Thoracic aorta (tissue), 2 donors: ENCODE measurements at places on chromosomes 16 and 17. TPM values are rescaled to one million over a fixed set of nuclear protein-coding genes. Genes with fewer than 3 reads are reported as not detected.

The TNFRSF13B gene
- not detected for total RNA-seq

The AFMID gene
- 44.0 TPM for total RNA-seq

The LRRC37A gene
- total RNA-seq = 2.2 TPM

The TBX4 gene
- not detected for total RNA-seq

The MILR1 gene
- 10.0 TPM for total RNA-seq

The OR1F1 gene
- total RNA-seq = not detected

The TEKT5 gene
- total RNA-seq = not detected

The SPAG7 gene
- 32.3 TPM for total RNA-seq

The ULK2 gene
- total RNA-seq = 24.8 TPM

The CX3CL1 gene
- total RNA-seq = 117 TPM

DNA sequence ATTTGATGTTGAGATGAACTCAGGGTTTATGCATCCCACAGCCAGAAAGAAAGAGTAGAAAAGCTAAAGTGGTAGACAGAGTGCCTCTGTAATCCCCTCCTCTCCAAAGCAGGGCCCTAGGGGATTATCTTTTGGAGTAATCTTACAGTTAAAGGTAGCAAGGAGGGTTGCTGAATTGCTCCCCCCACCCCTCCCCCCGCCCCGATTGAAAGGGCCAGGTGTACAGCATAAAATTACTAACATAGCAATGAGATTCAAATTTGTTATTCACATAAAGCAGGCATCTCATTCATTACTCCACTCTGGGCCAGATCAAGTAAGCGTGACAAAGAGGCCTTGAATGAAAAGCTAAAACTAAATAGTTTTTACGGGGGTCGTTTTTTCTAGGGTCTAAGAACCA lies 72.7 kb downstream of the STH start:
- no peak for DNase-seq

DNA sequence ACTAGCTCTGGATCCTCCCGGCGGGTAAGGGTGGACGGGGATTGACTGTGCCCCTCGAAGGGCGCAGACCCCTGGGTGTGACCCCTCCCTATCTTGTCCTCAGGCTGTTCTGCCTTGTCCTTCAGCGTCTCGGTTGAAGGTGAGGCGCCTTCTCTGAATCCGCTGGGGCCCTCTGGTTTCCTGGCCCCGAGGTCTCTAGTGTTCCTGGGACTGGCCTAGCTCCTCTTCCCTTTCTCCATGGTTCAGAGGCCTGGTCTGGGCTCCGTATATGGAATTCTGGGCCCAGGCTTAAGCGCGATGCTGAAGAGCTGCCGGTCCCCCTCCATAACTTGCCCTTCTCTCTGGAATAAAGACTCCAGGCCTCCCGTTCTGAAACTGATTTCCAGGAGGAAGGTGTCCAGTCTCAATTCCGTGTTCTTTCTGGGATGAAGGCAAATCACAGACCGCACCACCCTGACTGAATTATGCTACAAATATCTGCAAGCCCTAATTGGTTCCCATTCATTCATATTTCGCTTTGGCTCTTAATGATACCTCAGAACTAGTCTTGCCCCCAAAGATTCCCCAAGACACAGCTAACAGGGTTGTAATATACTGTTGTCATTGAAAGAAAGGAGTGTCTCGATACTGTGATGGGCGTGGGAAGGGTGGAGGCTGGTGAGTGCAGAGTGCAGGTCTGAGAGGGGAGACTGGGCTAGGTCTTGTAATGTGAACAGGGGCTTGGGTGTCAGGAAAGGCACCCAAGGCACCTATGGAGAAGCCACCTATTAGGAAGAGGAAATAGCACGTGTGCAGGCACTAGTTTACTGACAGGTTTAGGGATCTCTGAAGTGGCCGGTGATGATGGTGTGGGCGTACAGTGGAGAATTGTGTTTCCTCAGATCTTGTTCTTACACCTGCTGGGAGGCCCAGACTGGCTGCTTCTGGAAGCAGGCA lies 851 bp downstream of the EDC4 start:
- DNase-seq = no peak

- DNase-seq = no peak
Observed at GRCh38 chr17:17034496-17035075, 7.7 kb upstream of the MPRIP start.

- peak; percentile 35 for DNase-seq
Observed at GRCh38 chr17:17849147-17849820, 12.5 kb upstream of the SREBF1 start.

DNA sequence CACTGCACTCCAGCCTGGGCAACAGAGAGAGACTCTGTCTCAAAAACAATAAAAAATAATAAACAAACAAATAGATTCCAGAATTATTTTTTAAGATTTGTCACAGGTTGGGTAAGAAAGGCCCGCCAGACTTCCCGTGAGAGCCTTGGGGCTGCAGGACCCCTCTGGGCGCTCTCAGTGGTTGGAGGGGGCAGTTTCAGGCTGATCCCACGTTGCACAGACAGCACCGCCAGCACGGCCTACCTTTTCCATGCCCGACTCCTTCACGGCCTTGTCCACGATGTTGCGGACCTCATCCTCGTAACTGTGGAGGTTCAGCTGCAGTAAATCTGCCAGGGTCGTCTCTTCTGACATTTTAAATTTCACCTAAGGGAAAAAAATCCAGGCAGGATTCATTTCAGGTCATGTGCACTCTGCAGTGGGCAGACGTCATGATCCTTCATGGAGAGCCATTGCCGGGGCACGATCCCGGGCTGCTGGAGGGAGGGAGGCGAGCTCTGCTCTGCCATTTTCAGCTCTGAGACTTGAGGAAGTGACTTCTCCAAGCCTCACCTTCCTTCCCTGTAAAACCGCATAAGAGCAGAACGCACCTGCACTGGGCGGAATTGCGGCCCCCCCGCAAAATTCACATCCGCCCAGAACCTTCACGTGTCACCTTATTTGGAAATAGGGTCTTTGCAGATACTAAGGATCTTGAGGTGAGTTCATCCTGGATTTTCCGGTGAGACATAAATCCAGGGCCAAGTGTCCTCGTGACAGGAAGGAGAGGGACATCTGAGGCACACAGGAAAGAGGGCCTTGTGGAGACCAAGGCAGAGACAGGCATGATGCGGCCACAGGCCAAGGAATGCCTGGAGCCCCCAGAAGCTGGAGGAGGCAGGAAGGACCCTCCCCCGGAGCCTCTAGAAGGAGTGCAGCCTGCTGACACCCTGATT lies 66.8 kb downstream of the DNAH17 start:
- DNase-seq = no peak

DNA sequence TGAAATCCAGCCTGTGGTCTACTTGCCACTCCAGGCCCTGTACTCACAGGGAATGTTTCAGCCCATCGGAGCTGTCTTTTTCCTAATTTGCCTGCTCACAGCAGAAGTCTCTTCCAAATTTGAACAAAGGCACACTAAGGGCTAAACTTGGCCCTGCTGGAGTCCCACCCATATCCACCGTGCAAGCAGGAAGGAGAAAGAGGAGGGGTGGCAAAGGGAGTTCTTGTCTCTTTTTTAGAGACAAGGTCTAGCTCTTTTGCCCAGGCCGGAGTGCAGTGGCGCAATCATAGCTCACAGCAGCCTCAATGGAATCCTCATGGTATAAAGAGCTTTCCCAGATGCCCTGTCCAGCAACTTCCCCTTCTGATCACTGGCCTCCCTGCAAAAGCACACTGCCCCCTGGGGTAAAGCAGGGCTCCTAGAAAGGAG lies 2.7 kb upstream of the PRM1 start:
- DNase-seq = no peak

DNA sequence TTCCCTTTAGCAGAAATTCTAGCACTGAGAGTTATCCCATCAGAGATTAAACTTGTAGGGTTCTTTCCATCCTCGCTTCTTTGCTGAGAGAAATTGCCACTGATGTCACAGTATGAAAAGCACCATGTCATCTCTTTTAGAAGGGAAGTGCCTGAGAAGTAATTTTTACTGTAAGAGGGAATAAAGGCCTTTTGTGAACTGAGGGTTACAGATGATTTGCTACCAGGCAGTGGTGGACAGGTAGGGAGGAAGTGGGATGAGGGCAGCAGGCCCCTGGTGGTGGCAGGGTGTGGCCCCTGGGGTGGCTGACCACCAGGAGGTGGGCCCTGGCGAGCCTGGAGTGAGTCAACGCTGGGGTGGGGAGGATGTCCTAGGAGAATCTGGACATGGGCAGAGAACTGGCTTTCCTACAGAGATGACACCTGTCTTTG lies 6.4 kb upstream of the MILR1 start:
- no peak for DNase-seq

DNA sequence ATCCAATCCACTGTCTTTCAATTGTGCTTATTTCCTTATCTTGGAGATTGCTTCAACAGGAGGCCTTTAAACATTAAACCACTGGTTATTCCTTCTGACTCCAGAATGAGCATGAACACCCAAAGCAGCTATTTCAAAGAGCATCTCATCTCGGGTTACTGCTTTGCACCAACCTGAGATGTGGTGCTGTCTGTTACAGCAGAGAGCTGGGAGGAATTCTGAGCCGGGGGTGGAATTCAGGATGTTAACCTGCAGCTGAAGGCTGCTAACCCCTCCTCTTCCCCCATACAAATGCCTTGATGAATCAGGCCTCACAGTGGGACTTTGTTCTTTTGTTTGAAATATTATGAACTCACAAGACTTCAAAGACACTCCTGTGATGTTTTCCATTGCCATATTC lies 113.1 kb downstream of the SHISA9 start:
- no peak for DNase-seq

DNA sequence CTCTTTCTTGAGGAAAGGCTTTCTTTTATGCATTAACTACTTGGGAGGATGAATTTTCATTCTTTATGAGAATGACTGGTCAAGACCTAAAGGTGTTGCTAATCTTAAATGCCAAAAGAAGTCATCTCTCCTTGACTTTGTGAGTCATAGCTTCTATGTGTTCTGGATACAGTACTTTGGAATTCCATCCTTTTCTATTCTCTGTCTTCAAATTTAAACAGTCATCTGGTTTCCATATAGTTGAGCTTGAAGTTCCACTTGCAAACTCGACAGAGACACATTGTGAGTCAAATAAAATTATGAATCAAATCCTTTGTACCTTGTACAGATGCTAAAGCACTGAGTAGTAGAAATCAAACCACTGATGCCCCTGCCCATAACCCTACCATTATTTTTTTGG lies 271.9 kb upstream of the PMFBP1 start:
- no peak for DNase-seq

GRCh38 chr16:86087011-86087895 lies 188.3 kb downstream of the IRF8 start:
- no peak for DNase-seq

GRCh38 chr17:83154311-83155127 lies 75.1 kb downstream of the METRNL start:
- DNase-seq = no peak

DNA sequence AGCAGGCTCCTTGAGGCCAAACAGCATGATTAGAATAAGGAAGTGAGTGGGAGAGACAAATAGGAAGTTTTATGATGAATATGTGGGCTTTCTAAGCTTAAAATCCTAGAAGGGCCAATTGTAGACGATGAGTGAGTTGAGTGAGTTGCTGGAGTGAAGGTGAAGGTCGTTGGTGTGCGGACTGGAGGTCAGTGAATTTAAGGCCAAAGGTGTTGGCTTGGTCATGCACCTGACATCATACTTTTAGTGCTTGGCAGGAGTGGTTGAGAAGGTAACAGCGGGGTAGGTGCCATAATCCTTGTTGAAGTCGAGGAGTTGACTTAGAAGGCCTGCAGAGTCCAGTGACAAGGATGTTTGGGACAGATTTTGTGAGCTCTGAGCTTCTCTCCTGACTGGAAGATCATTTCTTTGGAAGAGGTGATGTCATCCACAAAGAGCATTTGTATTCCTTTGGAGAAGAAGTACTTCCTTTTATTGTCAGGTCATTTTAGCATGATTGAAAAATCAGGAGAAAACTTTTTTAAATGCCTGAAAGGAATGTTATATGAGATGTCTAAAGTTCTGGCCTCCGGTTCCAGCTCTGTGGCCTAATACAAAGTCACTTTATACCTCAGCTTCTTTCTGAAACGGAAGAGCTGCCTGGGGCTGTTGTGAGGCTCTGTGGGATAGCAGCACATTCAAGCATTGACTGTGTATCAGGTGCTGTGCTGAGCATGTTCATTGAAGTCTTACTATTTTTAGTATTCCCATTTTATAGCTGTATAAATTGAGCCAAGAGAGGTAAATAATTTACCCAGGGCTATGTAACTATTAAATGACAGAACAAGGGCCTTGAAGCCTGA lies 53.6 kb upstream of the TBX2 start:
- DNase-seq = no peak

DNA sequence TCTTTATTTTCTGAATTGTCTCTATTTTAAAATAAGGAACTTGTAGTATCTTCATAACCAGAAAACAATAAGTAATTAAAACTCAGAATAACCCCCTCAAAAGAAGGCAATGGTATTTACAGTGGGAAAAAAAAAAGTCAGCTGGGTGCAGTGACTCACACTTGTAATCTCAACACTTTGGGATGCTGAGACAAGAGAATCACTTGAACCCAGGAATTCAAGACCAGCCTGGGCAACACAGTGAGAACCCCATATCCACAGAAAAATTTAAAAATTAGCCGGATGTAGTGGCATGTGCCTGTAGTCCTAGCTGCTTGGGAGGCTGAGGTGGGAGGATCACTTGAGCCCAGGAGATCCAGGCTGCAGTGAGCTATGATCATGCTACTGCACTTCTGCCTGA lies 33.5 kb downstream of the ADAM11 start:
- no peak for DNase-seq

DNA sequence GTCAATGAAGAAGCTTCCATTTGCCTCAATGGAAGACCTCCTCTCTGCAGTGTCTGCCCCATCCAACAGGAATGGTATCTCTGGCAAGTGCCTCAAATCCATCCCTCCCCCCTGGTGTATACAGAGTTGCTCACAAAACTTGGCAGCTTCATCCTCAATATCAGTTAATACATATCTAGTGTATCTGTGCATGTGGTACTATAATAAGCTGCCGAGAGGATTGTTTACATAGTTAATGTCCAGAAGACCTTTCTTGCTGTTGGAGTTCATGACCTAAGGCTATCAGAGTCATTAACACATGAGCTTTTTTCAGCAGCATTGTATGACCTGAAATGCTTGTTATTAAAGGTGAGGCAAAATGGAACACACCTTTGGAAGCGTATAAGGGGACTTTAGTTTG lies 14.0 kb upstream of the RASL10B start:
- DNase-seq = no peak

DNA sequence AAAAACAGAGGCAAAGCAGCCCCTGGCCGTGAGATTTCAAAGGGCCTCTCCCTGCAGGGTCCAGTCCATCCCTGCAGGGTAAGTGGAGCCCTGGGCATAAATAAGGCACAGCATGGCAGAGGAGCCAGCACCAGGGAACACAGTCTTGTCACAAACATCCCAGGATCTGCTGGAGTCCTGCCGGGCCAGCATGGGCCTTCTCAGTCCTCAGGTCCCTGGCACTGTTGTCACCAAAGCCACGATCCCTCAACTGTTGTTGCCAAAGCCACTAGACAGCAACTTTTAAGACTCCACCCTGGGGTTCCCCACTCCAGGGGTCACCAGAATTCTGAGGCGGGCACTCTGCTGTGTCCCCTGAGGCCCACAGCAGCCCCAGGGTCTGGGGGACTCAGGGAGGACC lies 47.8 kb upstream of the BAHCC1 start:
- no peak for DNase-seq

- no peak for DNase-seq
Observed at GRCh38 chr17:48427598-48427997, 2.4 kb downstream of the SKAP1 start.

- DNase-seq = no peak
Observed at GRCh38 chr17:75895370-75896155, 1.2 kb downstream of the TRIM65 start.
